ENCODE measurements at places on chromosomes 5 and 9. TPM values are rescaled to one million over a fixed set of nuclear protein-coding genes. Genes with fewer than 3 reads are reported as not detected.

The IRX4 gene
- not detected for total RNA-seq

The KIF12 gene
- not detected for total RNA-seq

The IL33 gene
- total RNA-seq = not detected

The GABRG2 gene
- not detected for total RNA-seq

The IFNA8 gene
- total RNA-seq = not detected

The DMRT3 gene
- not detected for total RNA-seq

- no peak for DNase-seq
Observed at GRCh38 chr5:43561356-43561755, 4.5 kb upstream of the PAIP1 start.

- no peak for DNase-seq
Observed at GRCh38 chr9:122294531-122294930, 29.8 kb downstream of the MRRF start.

DNA sequence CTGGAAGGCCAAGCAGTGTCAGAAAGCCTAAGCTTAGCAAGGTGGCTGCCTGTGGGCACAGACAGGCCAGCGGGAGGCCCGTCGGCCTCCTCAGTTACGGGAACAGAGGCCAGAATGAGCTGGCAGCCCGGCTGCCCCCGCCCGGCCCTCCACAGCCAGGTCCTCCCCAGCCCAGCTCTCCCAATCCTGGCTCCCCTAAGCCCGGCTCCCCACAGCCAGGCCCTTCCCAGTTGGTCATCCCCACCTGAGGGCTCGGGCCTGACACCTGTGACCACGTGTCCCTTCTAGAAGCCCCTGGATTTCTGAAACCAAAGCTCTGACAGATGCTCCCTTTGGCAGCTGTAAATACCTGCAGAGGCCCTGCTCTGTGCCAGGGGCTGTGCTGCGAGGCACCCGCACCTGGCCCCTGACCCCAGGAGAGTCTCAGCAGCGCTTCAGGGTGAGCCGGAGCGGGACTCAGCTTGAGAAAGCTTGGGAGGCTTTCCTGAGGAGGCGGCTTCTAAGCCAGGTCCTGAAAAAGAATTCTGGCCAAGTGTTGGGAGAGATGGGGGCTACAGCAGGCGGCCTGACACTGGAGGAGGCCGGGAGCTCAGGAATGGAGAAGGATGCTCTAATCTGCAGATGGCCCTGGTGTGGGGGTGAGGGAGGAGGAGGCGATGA lies 80.4 kb upstream of the OLFM1 start:
- no peak for DNase-seq

GRCh38 chr9:116482740-116483139 lies 204.4 kb upstream of the TRIM32 start:
- no peak for DNase-seq

- DNase-seq = peak; percentile 85
Observed at GRCh38 chr5:127746756-127747155, 43.6 kb downstream of the CCDC192 start.
